H1 (cell line): ENCODE measurements at places on chromosomes 6 and 20.

GRCh38 chr6:32298632-32299336 is 72.9 kb downstream of the TSBP1 start:
- no peaks in the 10 kb centered on the region for H3K36me3 ChIP-seq
- no peak for DNase-seq
- no peaks in the 10 kb centered on the region for H3K27me3 ChIP-seq
- H3K4me3 ChIP-seq: no peak overlapping the region

DNA sequence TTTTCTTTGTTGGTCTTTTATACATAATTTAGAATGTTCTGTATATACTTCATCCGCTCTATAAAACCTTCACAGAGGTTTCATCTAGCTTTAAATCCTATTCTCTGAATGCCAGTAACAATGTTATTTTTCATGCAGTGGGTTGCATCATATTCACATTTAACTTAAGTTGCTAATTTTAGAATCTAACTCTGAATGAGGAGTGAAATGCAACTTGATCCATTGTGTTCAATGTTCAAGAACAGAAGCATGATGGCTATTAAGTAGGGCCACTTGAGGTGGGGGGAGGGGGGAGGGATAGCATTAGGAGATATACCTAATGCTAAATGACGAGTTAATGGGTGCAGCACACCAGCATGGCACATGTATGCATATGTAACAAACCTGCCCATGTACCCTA is 224.5 kb downstream of the NKAIN2 start:
- H3K36me3 ChIP-seq: no peaks in the 10 kb centered on the region
- DNase-seq: no peak
- H3K27ac ChIP-seq: no peak overlapping the region
- peaks cover 4% of the 10 kb centered on the region for H3K4me1 ChIP-seq

DNA sequence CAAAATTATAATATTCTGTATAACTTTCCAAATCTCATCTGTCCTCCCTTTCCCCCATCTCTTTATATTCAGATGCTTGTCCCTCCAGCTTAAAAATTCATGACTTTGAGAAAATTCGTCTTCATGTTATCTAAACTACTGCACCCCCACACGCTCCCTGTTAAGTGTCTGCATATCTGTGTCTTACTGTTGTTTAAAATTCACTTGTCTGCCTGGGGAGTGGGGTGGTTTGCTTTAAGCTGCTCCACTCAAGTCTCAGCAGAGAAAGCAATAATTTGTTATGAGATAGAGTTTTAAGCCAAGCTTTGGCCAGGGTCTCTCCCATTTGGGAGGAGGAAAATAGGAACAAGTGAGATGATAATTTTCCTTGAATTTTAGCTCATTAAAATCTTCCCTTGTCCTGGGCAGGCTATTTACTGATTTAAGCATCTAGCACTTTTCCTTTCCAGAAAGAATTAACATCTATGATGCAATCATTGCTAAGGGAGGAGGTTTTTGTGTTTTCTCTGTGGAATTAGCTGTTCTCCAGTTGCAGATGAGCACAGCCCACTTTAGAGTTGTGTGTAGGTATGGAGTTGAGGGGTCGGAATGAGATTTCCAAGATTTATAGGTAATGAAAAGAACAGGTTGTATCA is 36.8 kb downstream of the MTHFD1L start:
- H3K27ac ChIP-seq: no peak overlapping the region
- no peak overlapping the region for H3K4me3 ChIP-seq
- H3K27me3 ChIP-seq: no peaks in the 10 kb centered on the region
- no peak for DNase-seq

- no peaks in the 10 kb centered on the region for H3K27me3 ChIP-seq
- peak overlapping the region; percentile 89 for H3K4me3 ChIP-seq
- no peak for DNase-seq
- H3K4me1 ChIP-seq: no peaks in the 10 kb centered on the region
- no peaks in the 10 kb centered on the region for H3K36me3 ChIP-seq
- H3K27ac ChIP-seq: peak overlapping the region; percentile 82
Observed at GRCh38 chr6:125985979-125986300, 400 bp upstream of the TRMT11 start.

DNA sequence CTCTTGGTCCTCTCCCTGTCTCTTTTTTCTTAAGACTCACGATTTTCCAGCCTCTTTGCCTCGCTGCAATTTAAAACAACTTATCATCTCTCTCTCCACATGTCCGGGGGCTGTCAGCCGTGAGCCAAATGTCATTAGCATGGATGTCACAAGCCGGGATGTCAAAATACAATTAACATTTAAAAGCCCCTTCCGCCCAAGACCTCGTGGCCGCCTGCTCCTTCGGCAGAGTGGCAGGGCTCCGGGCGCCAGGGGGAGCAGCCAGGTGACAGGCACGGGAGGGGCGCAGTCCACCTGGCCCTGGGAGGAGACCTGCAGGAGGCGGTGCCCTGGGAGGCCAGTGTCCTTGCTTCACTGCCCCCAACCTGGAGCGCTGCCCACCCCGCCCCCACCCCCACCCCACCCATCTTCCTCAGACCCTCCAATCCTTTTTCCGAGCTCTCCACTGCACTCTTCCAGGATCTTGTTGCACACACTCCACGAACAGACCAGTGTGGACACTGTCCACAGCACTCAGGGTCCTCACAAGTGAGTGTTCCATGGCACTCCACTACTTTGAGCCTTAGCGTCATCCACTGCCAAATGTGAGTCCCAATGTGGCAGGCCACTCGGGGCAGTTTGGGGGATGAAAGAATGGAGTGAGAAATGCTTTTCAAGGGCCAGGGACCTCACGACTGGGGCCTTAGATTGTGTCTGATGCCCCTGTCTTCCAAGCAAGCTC is 5.6 kb upstream of the GRM4 start:
- H3K4me1 ChIP-seq: peaks cover 27% of the 10 kb centered on the region
- H3K27ac ChIP-seq: no peak overlapping the region
- DNase-seq: peak; percentile 69
- no peak overlapping the region for H3K4me3 ChIP-seq
- peaks cover 47% of the 10 kb centered on the region for H3K27me3 ChIP-seq
- no peaks in the 10 kb centered on the region for H3K36me3 ChIP-seq

DNA sequence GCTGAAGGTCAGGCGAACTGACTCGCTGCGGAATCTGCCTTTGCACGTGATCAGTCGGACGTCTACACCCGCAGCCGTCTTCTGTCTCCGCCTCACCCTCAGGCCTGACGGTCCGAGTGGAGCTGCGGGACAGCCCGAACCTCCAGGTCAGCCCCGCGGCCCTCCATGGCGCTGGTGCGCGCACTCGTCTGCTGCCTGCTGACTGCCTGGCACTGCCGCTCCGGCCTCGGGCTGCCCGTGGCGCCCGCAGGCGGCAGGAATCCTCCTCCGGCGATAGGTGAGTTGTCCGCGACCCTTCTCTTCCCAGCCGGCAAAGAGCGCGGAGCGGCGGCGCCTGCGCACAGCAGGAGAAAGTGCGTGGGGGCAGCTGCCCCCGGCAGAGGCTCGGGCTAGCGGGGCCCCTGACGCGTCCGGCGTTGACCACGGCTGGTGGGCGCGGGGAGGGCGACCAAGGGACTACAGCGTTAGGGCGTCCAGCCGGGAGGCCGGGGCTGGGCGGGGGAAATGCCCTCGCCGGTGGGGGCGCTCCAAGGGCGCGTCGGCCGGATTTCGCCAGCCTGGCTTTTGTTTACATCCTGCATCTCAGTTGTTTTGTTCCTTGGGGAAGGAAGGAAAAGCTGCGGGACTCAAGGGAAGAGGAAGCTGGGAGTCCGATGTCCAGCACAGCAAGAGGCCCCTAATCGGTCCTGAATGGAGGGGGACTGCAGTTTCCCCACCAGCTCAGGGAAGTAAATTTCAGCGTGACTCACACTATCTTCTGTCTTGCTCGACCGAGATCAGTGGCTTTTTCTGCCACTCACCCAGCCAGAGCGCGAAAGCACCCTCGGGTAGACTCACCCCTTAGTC is at the start of gene SMPDL3A:
Gene SMPDL3A (plus strand): TSS at position 77 of the 846 bp plus-strand sequence. CDS start 89 bp downstream, at position 166.
- no peaks in the 10 kb centered on the region for H3K36me3 ChIP-seq
- DNase-seq: peak; percentile 90
- H3K4me3 ChIP-seq: peak within 1 kb of the TSS; percentile 78
- no peaks in the 10 kb centered on the region; the same call in 1 of the 2 replicates for H3K27me3 ChIP-seq

GRCh38 chr20:62748311-62748710 is 39.7 kb downstream of the NTSR1 start:
- no peaks in the 10 kb centered on the region for H3K36me3 ChIP-seq
- no peak for DNase-seq
- H3K27ac ChIP-seq: no peak overlapping the region
- no peak overlapping the region for H3K4me3 ChIP-seq

DNA sequence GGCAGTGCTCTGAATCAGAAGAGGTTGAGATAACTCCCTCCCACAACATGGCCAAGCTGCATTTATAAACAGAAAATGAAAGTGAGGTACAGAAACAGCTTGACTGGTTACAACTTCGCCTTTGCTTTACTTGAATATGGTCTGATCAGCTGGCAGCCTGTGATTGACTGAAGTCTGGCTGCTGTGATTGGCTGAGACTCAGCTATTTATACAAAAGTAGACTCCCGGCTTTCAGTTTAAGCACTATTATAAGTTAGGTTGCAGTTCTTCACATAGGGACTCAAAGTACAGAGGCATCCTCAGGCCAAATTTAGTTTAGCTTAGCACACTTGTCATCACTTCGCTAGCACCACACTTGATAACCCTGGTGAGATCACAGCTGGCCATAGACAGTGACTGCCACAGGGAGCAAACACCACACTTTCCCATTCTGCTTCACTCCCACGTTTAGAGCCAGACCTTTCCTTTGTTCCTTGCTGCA is 362.6 kb downstream of the EPM2A start:
- DNase-seq: no peak
- no peak overlapping the region for H3K27ac ChIP-seq
- no peaks in the 10 kb centered on the region for H3K27me3 ChIP-seq
- no peaks in the 10 kb centered on the region for H3K4me1 ChIP-seq

- no peak overlapping the region for H3K4me3 ChIP-seq
- H3K27me3 ChIP-seq: no peaks in the 10 kb centered on the region
- H3K4me1 ChIP-seq: no peaks in the 10 kb centered on the region
Observed at GRCh38 chr6:19554356-19555225, 282.6 kb upstream of the ID4 start.

- H3K4me1 ChIP-seq: peaks cover 2% of the 10 kb centered on the region
- no peaks in the 10 kb centered on the region for H3K36me3 ChIP-seq
- no peak overlapping the region for H3K4me3 ChIP-seq
- no peak for DNase-seq
- no peak overlapping the region for H3K27ac ChIP-seq
Observed at GRCh38 chr6:3402310-3403237, 54.3 kb downstream of the SLC22A23 start.

- no peak overlapping the region for H3K27ac ChIP-seq
- H3K27me3 ChIP-seq: no peaks in the 10 kb centered on the region
- H3K4me3 ChIP-seq: no peak overlapping the region
Observed at GRCh38 chr6:56419191-56419590, 171.8 kb upstream of the COL21A1 start.

GRCh38 chr6:119348748-119349360 is 707 bp downstream of the MAN1A1 start:
- no peak overlapping the region for H3K27ac ChIP-seq
- H3K4me3 ChIP-seq: peak overlapping the region; percentile 94
- H3K27me3 ChIP-seq: peaks cover 11% of the 10 kb centered on the region
- no peaks in the 10 kb centered on the region for H3K36me3 ChIP-seq

GRCh38 chr6:118683881-118684872 is 32.8 kb upstream of the CEP85L start:
- no peak overlapping the region for H3K4me3 ChIP-seq
- H3K27me3 ChIP-seq: no peaks in the 10 kb centered on the region
- H3K4me1 ChIP-seq: no peaks in the 10 kb centered on the region
- H3K36me3 ChIP-seq: no peaks in the 10 kb centered on the region
